Mammary epithelial cell (primary cell): ENCODE measurements at places on chromosomes 12 and 14. TPM values are rescaled to one million over a fixed set of nuclear protein-coding genes. Genes with fewer than 3 reads are reported as not detected.

The ADIPOR2 gene
- total RNA-seq, result 46.7 TPM

The LTB4R gene
- total RNA-seq, result 6.8 TPM

The ESRRB gene
- total RNA-seq, result 0.13 and 0.14 TPM in 2 replicates

The DEPDC4 gene
- total RNA-seq, result 0.83 TPM

The SPIC gene
- not detected in 2 replicates for total RNA-seq

The PTPN6 gene
- total RNA-seq, result 13.0 TPM

The CPNE8 gene
- total RNA-seq, result 20.0 and 23.4 TPM in 2 replicates

The TUBA1C gene
- total RNA-seq, result 532 TPM

The RNF41 gene
- total RNA-seq, result 151 TPM

The SUSD6 gene
- 34.8 TPM for total RNA-seq

The PZP gene
- not detected in 2 replicates for total RNA-seq

The PMEL gene
- 0.75 and 1.9 TPM in 2 replicates for total RNA-seq

The CATSPERB gene
- 0.21 and 0.61 TPM in 2 replicates for total RNA-seq

The INHBC gene
- total RNA-seq, result 0.14 TPM in 1 of 2 replicates, not detected in the other

The PLEKHH1 gene
- total RNA-seq, result 6.7 TPM

The STYK1 gene
- total RNA-seq, result 4.8 and 4.9 TPM in 2 replicates

The FGF6 gene
- not detected for total RNA-seq

The A2ML1 gene
- total RNA-seq, result 5.3 TPM

The SLC25A21 gene
- total RNA-seq, result 0.99 and 1.1 TPM in 2 replicates

The SYNJ2BP gene
- total RNA-seq, result 13.2 and 18.4 TPM in 2 replicates

The FAM222A gene
- 0.50 TPM for total RNA-seq

The KRT78 gene
- total RNA-seq, result not detected

The IL22 gene
- total RNA-seq, result not detected in 2 replicates

The COL2A1 gene
- total RNA-seq, result 7.7 TPM
